ENCODE measurements at places on chromosomes 13 and 19. TPM values are rescaled to one million over a fixed set of nuclear protein-coding genes. Genes with fewer than 3 reads are reported as not detected.

- no peaks in the 10 kb centered on the region for H3K4me1 ChIP-seq
- no peak overlapping the region for H3K4me3 ChIP-seq
- no peaks in the 10 kb centered on the region for H3K27me3 ChIP-seq
- H3K36me3 ChIP-seq: no peaks in the 10 kb centered on the region
Measured at GRCh38 chr13:40697711-40698110, 31.3 kb upstream of the FOXO1 start.

The ONECUT3 gene
- not detected for total RNA-seq

- peaks cover 4% of the 10 kb centered on the region for H3K4me1 ChIP-seq
- H3K27me3 ChIP-seq: no peaks in the 10 kb centered on the region
- peaks cover 19% of the 10 kb centered on the region for H3K36me3 ChIP-seq
- no peak overlapping the region for H3K27ac ChIP-seq
- no peak for DNase-seq
Measured at GRCh38 chr19:49347191-49347590, 12.0 kb downstream of the CD37 start.

The C13orf42 gene
- 0.23 TPM for total RNA-seq

GRCh38 chr13:45167611-45168554 is 33.0 kb downstream of the KCTD4 start:
- peak; percentile 21 for DNase-seq
- no peak overlapping the region for H3K27ac ChIP-seq
- H3K36me3 ChIP-seq: no peaks in the 10 kb centered on the region
- H3K4me3 ChIP-seq: no peak overlapping the region

GRCh38 chr13:91745967-91746366 is 347.5 kb downstream of the GPC5 start:
- no peak overlapping the region for H3K4me3 ChIP-seq
- no peak overlapping the region for H3K27ac ChIP-seq
- no peak for DNase-seq
- no peaks in the 10 kb centered on the region for H3K36me3 ChIP-seq
- H3K27me3 ChIP-seq: no peaks in the 10 kb centered on the region
- H3K4me1 ChIP-seq: no peaks in the 10 kb centered on the region

The PLK5 gene
- not detected for total RNA-seq

DNA sequence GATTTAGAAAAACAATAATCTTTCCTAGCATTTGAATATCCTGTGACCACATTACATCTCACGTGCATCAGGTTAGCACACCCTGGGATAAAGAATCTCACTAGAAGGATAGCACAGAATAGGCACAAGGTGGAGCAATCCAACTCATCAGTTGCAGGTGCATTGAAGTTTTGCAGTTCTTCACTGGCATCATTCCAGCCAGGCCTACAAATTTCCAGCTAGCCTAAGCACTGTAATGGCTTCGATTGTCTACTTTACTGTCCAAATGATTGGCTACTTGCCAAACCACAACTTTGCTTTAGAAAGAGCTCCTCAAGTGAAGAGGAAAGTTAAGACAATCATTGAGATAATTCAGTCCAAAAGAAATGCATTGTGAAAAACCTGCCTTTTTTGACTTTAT is 89.5 kb downstream of the SPRY2 start:
- no peaks in the 10 kb centered on the region for H3K27me3 ChIP-seq
- H3K4me1 ChIP-seq: no peaks in the 10 kb centered on the region
- no peak overlapping the region for H3K27ac ChIP-seq
- H3K4me3 ChIP-seq: no peak overlapping the region
- H3K36me3 ChIP-seq: no peaks in the 10 kb centered on the region

The C1QTNF9B gene
- not detected for total RNA-seq

The CYP4F12 gene
- 4.0 TPM for total RNA-seq

DNA sequence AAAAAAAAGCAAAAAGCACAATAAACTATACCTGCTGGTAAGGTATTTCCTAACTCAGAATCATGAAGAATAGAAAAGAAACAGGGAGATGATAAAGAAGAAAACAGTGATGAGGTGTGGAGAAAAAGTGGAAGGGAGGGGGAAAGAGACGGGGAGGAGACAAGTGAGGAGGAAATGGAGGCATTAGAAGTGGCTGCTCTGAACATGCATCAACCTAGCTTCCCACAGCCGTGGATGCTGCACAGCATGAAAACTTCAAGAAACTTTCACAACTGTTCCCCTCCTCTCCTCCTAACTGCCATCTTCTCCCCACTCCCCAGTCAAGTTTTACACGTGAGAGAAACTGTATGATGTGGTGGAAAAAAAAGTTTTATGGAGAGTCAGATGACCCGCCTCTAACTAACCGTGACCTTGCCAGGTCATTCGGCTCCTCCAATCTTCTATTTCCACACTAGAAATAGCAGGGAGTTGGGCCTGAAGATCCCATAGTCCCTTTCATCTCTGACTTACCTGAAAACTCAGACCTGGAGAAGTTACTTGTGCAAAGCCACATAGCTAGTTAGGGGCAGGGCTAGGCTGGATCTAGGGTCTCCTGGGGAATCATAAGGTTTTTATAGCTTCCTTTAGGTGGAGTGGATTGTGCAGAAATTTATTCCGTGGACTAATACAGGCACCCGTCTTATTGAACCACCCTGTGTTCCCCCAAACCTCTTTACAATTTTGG is 461.9 kb downstream of the KLF5 start:
- no peak for DNase-seq
- H3K36me3 ChIP-seq: no peaks in the 10 kb centered on the region
- no peak overlapping the region for H3K4me3 ChIP-seq
- no peaks in the 10 kb centered on the region for H3K27me3 ChIP-seq

DNA sequence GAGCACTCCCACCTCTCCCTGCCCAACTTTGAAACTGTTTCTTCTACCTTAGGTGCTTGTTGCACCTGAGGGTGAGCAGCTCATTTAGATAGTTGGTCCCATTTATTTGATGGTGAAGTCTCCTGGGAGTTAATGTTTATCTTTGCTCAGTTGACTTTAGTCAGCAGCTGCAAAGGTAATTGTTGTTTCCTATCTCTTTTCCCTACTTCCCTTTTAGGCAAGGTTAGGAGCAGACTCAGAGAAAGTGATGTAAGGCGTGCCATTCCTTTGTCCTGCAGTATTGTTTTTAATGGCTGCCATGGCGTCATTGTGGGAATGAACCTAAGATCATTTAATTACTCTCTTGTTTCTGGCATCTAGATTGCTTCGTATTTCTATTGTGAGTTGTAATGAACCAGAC is 11.6 kb downstream of the AKAP11 start:
- no peak for DNase-seq
- peaks cover 10% of the 10 kb centered on the region for H3K4me1 ChIP-seq
- no peaks in the 10 kb centered on the region for H3K27me3 ChIP-seq
- no peak overlapping the region for H3K4me3 ChIP-seq
